Stimulated activated CD4-positive, alpha-beta T cell treated with anti-CD3 and anti-CD28 coated beads, TNF-alpha, amount 100 ng/mL, for 4 hours (primary cell): ENCODE measurements at places on chromosomes 6 and 20.

- no peak for DNase-seq
Measured at GRCh38 chr6:13648850-13649249, 33.7 kb downstream of the NOL7 start.

- no peak for DNase-seq
Measured at GRCh38 chr6:169976301-169977081, 225.1 kb downstream of the ERMARD start.

DNA sequence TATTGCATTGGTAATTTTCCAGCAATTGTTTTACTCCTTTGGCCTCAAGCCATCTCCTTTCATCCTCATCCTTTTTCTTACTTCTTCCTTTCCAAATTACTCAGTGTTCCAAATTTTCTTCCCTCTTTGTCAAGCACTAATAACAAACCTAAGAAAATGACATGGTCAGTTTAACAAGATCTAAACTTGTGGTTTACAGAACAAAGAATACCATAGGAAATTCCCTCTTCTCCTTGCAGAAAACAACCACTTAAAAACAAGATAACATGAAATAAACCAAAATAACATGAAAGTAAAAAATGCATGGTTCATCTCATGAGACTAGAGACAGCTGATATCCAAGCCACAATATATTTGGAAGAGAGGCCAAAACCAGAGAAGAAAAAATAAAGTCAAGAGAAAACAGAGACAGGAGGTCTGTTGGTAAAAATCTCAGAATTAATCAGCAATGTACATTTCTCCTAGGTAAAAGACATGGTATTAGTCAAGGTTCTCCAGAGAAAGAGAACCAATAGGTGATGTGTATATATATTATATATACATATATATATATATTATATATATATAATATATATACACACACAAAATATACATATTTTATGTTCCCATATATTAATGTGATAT is 51.0 kb upstream of the SENP6 start:
- DNase-seq, result no peak

GRCh38 chr6:16912756-16913155 is 151.5 kb upstream of the ATXN1 start:
- no peak for DNase-seq

GRCh38 chr6:15496345-15497131 is 166.3 kb downstream of the DTNBP1 start:
- no peak for DNase-seq

DNA sequence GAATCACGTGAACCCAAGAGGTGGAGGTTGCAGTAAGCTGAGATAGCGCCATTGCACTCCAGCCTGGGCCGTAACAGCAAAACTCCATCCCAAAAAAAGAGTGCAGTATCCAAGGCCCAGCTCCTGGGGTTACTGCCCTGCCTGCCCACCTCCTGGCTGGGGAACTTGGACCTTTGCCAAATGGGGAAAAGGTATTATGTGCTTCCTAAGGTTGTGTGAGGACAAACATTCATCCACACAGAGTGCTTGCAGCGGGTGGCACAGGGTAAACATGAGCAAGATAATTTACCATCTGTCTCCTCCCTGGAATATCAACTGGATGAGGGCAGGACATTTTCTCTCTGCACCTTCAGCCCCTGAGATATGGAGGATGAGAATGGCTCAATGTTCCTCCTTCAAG is 94.9 kb upstream of the POPDC3 start:
- no peak for DNase-seq

DNA sequence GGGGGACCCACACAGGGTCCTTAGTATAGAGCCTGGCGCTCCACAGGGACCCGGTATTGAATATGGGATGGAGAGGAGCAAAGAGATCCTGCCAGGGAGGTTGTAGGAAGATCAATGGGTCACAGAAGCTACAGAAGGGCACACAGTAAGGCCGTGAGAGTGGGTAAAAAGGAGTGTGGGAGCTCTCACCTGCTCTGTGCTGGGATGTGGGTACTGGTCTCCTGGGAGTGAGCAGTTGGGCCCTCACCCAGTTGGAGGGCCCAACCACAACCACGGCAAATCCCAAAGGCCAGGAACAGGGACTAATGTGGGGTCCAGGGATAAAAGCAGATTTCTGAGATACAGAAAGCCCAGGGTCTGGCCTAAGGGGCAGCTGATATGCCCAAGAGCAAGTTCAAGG is 73.4 kb upstream of the RNF24 start:
- no peak for DNase-seq

DNA sequence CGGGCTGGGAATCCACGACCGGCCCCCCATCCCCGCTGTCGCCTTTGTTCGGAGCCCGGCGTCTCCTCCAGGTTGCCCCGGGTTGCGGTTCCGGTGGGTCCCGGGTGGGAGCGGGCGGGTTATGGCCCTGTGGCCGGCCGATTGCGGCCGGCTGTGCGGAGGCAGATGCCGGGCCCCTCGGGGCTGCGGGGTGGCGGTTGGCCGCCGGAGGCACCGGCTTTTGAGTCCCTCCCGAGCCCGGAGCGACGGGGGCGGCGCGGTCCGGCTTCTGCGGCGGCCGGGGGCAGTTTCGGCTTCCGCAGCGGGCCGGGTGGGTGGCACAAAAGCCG is 431 bp downstream of the LOC128125822 start:
- no peak for DNase-seq

DNA sequence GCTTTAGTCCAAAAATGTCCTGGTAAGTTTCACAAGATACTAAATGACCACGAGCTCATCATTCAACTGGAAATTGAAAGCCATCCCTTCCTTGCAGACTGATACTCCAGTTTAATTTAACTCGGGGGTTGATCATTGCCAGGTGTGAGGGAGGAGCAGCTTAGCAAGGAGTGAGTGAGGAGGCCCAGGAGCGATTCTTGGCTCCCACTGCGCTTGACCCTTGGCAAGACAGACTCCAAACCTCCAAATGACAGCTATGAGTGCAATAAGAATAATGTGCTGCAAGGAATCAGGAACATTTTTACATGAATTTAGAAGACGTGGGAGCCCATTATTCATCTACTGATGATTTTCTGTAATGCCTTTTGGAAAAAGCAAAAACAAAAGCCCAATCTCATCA is 64.9 kb downstream of the LAMA4 start:
- no peak for DNase-seq

DNA sequence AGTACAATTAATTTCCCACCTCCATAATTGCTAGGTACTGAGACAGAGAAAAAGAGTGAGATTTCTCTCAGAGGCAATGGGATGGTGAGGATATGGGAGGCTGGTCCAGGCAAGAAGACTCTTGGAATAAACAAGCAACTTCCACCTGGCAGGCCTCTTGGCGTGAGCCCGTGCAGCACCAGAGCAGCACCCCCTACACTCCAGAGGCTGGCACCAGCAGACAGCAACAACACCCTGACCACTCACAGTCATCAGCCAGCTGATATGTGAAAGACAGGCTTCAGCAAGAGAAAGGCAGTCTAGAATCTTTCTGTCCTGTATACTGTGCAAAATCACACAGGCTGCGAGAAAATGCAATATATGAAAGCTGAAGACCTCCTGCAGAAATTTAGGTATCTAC is 59.7 kb downstream of the KIF13A start:
- DNase-seq, result no peak

- no peak for DNase-seq
Measured at GRCh38 chr20:22088882-22089281, 383.4 kb downstream of the PAX1 start.

DNA sequence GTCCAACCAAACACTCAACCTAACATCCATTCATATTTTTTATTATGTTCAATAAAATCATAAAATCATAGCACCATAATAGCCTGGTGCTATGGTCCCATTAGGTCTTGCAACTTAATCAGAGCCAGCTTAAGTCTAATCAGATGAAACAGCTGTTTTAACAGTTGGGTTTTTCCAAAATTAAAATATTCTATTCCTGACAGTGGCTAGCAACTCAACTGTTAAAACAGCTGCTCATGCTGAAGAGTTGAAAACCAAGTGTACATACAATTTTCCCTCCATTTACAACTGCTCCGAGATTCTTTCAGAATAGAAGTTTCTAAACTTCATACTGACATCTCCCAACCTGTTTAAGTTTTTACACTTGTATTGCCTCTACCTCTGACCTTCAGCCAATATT is 89.5 kb downstream of the UBE3D start:
- DNase-seq, result no peak

DNA sequence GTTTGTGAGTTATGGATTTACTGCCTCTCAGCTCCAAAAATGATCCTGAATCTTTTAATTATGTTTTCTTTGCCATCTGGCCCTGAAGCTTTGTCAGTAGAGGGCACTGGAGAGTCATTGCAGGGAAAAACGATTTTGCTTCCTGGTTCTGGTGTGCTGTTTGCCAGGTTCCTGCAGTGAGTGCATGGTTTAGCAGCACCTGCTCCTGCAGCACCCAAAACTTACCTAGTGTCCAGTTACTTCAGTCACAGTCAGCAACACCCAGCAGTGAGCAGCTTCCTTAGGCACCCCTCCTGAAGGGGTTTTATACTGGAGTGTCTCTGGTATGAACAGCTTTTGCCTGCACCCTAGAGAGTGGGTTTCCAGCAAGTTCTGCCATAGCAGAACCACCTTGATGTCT is 6.0 kb upstream of the TRIM26 start:
- DNase-seq, result no peak
